Choroid plexus epithelial cell (primary cell): ENCODE measurements at places on chromosomes 6 and 20.

DNA sequence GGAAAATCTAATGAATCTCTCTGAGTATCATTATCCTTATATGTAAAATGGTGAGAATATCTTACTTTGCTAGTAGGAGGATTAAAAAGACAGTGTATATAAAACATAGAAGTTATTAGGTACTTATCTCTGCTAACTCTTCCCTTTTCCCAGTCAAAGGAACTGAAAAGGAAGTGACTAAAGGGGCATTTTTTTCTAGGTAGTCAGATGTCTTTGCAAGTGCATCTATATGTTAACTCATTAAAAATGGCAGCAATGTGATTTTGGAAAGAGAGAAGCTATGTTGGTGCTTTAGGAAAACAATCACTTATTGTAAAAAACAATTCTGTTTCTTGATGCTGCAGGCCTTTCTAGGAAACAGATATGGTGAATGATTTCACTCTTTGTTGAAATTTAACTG, 180.9 kb downstream of the SAMD5 start:
- DNase-seq, result no peak

DNA sequence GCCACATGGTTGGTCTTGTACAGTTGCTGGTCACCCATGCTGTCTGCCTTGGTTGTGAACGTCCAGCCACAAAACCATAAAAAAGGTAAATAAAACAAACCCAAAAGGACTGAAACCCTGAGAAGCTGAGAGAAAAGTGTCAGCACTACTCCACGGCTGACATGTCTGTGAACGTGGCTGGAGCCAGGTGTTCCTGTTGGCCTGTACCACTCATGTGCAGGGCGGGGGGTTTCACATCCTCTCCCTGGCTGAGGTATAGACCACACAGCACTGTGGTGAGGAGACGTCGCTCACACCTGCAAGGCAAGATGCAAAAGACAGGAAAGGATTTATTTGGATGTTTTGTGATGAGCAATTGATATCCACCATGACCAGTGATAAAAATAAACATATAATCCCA, 51.9 kb upstream of the MRPS10 start:
- DNase-seq, result no peak

GRCh38 chr6:155384321-155384952, 70.2 kb upstream of the TFB1M start:
- no peak for DNase-seq

- DNase-seq, result no peak
Observed at GRCh38 chr6:130557481-130558112, 191.8 kb downstream of the TMEM200A start.

- DNase-seq, result no peak
Observed at GRCh38 chr6:112049026-112049799, 4.7 kb upstream of the CCN6 start.

- peak; percentile 65 for DNase-seq
Observed at GRCh38 chr6:12614456-12614855, 102.1 kb upstream of the PHACTR1 start.

DNA sequence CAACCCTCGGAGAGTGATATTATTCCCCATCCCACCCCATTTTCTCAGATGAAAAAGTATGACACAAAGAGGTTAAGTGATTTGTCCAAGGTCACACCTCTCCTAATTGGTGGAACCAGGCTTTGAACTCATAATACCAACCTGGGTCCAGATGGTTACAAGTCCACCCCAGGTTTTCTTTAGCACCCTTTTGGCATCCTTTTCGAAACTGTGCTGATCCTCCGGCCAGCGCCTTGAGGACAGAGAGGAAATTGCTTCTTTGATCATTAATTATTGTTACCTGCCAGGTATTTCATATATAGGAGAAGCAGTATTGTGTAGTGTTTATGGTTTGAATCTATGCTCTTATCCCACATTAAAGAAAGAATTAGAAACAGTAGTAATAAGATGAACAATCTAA, 29.3 kb upstream of the PDYN start:
- DNase-seq, result no peak

GRCh38 chr6:136113736-136114173, 136.4 kb downstream of the MTFR2 start:
- DNase-seq, result peak; percentile 95

- DNase-seq, result peak; percentile 84
Observed at GRCh38 chr20:13492001-13492481, 146.7 kb downstream of the TASP1 start.

DNA sequence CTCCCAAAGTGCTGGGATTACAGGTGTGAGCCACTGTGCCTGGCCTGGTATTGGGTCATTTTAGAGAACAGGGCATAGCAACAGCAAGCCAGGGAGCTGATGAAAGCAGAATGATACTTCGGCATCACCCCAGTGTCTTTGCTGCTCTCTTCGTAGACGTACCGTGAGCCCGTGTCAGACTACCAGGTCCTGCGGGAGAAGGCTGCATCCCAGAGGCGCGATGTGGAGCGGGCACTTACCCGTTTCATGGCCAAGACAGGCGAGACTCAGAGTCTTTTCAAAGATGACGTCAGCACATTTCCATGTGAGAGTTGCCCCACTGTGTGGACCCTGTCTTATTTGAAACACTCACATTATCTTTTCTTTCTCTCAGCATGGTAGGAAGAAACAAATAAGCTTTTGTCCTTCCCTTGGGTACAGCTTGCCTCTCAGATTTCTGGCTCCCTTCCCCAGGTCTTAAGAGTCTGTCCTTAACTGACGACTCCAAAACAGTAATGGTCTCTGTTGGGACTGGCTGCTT, 15.9 kb downstream of the TAF8 start:
- no peak for DNase-seq

DNA sequence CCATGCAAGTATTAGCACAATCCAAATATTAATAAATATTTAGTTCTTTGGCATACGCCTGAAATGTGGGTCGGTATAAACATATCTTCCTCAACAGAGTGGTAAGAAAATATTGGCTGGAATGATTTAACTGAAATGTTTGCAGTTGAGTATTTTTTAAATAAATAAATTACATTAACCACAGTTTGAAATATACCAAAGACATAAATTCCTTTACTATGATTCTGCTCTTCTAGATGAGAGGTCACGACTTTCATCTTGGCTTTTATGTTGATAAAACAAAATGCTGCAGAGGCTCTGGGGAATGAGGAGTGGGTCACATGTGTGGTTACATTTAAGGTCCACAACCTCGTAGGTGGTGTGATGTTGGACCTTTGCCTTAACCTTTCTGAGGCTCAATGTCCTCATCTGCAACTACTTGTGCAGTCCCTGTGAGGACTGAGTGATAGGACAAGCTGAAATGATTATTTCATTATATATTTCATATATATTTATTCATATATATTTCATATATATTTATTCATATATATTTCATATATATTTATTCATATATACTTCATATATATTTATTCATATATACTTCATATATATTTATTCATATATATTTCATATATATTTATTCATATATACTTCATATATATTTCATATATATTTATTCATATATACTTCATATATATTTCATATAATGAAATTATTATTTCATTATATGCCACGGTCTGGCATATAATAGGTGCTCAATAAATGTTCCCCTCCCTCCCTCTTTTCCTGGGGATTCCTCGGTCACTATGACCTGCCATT, 107.4 kb downstream of the SAMD5 start:
- DNase-seq, result peak; percentile 74

DNA sequence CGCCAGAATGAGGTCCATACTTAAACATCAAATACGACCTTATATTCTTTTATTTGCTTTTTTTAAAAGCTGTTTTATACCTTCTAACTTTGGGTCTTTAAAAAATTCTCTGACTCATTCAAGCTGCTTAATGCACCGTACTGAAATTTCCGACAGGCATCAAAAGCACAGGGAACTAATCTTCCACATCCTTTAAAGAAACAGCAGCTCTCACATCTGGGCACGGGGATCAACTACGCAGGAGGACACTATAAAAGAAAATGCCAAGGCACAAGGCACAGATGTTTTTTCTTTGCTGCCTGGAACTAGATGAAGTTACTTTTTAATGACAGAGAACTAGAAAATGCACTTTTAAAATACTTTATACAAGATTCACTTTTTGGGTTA, 112.4 kb upstream of the ARG1 start:
- DNase-seq, result peak; percentile 2

GRCh38 chr6:22737331-22737730, 168.0 kb downstream of the HDGFL1 start:
- DNase-seq, result peak; percentile 83

GRCh38 chr6:33698494-33698893, 13.0 kb downstream of the UQCC2 start:
- DNase-seq, result no peak

DNA sequence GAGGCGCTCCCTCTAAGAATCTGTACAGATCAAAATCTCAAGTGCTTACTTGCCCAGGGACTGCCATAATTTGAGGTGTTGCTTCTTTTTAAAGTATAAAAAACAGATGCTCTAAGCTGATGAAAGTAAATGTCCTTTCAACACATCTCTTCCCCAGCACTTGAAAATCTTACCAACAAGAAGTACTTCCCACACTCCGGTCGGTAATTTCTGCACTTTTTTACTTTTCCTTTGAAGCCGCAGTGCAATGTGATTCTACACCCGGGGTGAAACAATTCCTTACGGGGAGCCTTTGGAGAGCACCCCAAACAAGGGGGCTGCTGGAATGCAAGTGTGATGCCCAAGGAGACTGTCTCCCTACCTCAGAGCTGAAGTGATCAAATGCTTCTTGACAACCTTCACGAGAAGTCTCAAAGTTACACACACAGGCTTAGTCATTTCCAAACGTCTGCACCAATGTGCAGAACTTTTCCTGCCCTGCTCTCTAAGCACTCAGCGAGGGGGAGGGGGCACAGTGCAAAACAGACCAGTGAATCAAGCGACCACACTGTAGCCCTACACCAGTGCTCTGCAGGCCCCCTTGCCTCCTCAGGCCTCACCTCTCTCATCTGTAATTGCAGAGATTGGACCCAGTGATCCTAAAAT, 56.7 kb downstream of the ATXN1 start:
- DNase-seq, result peak; percentile 65

GRCh38 chr6:155418017-155418761, 37.5 kb downstream of the NOX3 start:
- peak; percentile 92 for DNase-seq

- no peak for DNase-seq
Observed at GRCh38 chr6:161023316-161023715, 31.7 kb downstream of the MAP3K4 start.

DNA sequence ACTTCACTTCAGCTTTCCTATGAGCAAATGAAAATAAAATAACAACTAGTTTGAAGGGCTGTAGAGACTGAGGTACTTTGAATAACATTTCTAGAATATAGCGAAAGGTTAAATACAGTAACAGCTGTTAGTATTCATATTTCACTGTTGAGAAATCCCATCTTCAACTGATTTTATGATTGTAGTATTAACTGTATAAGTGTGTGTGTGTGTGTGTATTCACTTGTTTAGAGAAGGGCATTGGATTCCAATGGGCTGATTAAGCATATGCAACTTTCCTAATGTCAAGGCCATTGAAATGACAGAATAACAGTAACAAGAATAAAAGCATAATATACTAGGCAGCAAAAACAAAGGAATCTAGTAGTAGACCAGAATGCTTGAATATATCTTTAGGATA, 957.5 kb upstream of the EPHA7 start:
- peak; percentile 60 for DNase-seq

- no peak for DNase-seq
Observed at GRCh38 chr6:13604135-13604534, 11.0 kb upstream of the NOL7 start.

DNA sequence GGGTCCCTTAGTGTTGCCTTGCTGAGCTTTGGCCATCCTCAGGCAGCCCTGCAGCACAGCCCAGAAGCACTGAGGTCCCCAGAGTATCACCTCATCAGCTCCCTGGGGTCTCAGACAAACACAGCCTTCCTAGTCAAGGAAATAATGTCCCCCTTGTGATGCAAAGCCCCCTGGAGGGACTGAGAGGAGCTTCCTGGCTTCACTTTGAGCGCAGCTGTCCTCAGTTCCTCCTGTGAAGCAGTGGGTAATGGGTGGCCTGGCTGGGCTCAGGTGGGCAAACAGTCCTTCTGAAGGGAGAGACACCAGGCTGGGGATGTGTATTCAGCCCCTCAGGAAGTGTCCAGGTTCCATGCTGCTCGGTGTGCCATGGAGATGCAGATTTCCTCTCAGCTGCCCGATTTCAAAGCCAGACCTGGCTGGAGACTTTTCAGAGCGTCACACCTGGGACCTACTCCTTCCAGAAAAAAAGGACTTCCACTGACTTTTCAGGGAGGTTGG, 79.2 kb upstream of the FOXA2 start:
- no peak for DNase-seq

GRCh38 chr20:62707276-62707920, 1.2 kb upstream of the NTSR1 start:
- no peak for DNase-seq

- no peak for DNase-seq
Observed at GRCh38 chr6:158358450-158359077, 46.3 kb downstream of the TULP4 start.

- no peak for DNase-seq
Observed at GRCh38 chr6:116355796-116356195, 15.0 kb upstream of the DSE start.

- DNase-seq, result no peak
Observed at GRCh38 chr6:34522761-34523160, 33.4 kb downstream of the SPDEF start.

- DNase-seq, result no peak
Observed at GRCh38 chr6:31877651-31878161, 1.1 kb downstream of the SLC44A4 start.

DNA sequence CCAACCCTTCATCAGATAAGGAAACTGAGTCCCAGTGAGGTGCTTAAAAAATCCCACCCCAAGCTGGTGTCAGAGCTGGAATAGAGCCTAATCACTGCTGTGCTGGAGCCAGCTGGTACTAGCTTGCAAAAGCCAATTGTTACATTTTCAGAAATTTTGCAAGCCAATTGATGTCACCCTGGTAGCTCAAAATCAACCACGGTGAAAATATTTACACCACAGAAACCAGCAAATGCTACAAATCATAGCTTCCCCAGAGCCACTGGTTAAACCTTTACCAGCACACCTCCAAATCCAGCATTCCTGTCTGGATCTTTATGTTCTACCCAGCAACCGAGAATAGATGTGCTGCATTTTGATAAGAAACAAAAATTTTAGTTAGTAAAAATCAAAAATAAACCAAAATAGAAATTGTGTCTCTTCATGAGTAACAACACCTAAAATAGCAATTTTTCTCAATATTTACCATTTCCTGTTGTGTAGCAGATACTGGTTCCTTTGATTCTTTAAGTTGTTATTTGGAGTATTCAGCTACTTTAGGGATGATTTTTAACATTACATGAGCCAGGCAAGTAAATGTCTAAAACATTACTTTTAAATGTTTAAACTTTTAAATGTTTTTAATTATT, 7.2 kb upstream of the LCA5 start:
- peak; percentile 90 for DNase-seq

- no peak for DNase-seq
Observed at GRCh38 chr6:52385074-52385473, 23.1 kb downstream of the PAQR8 start.

GRCh38 chr20:40650707-40651106, 38.3 kb downstream of the MAFB start:
- peak; percentile 21 for DNase-seq

GRCh38 chr6:168992446-168993144, 261.1 kb downstream of the THBS2 start:
- DNase-seq, result no peak

- DNase-seq, result no peak
Observed at GRCh38 chr6:27847706-27848105, 64.5 kb downstream of the OR2B2 start.

GRCh38 chr6:30470968-30471367, 18.3 kb upstream of the HLA-E start:
- peak; percentile 41 for DNase-seq
